ENCODE measurements at places on chromosomes 7 and 10.

DNA sequence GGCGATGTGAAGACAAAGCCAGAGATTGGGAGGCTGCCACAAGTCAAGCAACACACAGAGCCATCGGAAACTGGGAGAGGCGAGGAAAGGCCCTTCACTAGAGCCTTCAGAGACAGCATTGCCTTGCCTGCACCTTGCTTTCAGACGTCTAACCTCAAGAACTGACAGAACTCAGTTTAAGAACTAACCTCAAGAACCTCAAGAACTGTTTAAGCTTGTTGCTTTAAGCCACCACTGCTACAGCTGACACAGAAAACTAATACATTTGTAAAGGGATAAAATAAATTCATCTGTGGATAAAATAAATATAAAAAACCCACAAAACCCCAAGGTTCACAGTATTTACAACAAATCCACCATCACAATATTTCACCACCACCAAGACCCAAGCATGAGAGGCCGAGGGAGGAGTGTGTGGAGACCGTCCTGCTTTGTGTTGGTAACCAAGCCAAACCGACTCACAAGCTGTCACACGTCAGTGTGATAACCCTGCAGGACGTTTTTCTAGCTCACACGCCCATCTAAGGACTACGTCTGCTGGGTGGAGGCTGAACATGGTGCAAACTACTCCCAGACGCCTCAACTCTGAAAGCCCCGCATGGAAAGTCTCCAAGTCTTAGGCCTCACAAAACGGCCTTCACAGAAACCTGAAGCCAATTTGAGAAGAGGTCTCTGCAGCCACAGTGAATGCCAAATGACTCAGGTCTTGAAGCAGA lies 116.8 kb downstream of the ABLIM1 start:
- no peak for DNase-seq

- DNase-seq = no peak
Measured at GRCh38 chr10:3893901-3894563, 109.0 kb upstream of the KLF6 start.

DNA sequence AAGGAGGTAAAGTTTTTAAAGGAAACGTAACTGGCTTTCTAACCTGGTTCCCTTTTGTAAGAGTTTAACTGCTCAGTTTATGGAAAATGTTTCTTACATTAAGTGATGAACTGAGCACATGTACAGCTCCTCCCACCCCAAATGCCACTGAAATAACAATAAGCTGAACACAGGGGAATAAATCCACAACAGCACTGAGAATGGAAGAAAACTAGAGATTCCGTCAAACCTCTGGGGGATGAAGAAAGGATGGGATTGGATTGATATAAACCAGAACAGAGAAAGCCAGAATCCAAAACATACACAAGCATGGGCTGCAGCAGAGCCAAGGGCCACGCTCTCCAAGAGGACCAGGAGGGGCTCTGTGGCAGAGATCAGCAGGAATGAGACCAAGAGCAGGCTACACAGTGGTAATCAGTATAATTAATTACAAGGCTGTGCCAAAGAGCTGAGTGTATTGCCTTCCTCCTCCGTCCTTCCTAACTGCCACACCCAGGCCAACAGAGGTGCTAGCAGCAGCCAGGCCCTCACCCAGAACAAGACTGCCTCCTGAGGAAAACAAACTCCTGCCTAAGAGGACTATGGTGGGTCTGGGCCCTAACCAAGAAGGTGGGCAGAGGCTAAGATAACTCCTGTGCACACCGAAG lies 73.9 kb downstream of the KIAA1549 start:
- no peak for DNase-seq

DNA sequence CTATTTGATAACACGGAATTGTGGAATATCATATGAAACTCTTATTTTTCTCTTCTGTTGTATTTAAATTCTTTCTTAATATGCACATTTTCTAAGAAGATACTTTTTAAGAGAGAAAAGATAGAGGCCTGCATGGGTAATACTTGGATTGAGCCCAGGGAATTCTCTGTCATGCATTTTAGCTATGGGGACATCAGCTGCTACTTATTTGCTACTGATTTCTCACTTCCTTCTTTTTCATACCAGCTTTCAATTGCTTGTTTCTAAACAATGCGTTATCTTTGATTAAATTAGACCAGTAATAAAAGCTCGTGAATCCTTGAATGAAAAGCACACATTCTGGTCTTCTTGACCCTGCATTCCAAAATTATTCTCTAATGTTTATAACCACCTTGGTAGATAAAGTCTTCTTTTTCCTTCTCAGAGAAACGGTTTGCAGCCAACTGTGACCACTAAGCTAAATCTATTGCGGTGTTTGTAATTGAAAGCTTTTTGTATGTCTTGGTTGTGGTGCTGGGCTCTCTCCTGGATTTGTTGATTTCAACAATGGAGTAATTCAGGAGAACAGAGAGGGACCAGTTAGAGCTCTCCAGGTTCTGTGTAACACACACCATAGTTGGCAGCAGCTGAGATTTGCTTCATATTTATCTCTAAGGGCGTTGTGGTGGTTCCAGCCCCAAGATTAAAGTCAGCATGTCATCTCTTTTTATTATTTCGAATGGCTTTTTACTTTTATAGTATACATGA lies 139.3 kb downstream of the PPP1R9A start:
- DNase-seq = no peak

DNA sequence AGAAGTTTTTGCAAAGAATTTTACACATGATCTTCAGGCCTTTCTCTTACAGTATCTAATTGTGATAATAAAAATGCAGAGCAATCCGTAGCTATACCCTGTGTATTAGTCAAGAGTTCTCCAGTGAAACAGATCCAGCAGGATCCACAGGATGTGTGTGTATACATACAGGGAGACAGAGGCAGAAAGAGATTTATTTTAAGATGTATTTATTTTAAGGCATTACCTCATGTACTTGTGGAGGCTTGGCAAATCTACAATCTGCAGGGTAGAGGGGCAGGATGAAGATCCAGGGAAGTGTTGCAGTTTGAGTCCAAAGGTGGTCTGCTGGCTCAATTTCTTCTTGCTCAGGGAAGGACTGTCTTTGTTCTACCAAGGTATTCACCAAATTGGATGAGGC lies 41.7 kb downstream of the ARHGAP12 start:
- no peak for DNase-seq

GRCh38 chr7:32191305-32191704 lies 121.1 kb upstream of the PDE1C start:
- no peak for DNase-seq

- DNase-seq = no peak
Measured at GRCh38 chr7:98178321-98178720, 32.9 kb upstream of the BHLHA15 start.

- peak; percentile 49 for DNase-seq
Measured at GRCh38 chr10:122461367-122461728, at the start of gene HTRA1. HTRA1 (plus strand) TSS chr10:122461553; CDS start chr10:122461653, 100 bp downstream.

DNA sequence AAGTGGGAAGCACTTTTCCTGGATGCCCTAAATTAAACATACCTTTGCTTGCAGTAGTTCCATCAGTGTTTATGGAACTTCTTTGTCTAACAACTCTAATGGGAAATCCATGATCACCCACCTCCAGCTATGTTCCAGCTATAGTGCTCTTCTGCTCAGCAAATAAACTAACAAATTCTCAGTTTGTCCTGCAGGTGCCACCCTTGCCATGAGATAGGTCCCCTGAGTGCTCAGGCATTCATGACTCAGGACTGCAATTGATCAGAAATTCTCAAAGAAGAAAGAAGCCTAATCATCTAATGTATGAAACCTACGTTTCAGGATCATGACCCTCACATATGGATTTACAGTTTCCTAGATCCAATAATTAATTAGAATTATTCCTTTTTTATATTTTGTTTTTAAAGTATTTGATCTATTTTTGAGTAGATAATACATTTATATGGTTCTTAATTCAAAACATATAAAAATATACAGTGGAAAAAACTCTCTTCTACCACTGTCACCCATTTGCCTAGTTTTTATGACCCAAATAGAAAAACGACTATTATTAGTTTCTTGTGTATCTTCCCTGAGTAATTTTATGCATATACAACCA lies 48.7 kb upstream of the DYNC1I1 start:
- no peak for DNase-seq

DNA sequence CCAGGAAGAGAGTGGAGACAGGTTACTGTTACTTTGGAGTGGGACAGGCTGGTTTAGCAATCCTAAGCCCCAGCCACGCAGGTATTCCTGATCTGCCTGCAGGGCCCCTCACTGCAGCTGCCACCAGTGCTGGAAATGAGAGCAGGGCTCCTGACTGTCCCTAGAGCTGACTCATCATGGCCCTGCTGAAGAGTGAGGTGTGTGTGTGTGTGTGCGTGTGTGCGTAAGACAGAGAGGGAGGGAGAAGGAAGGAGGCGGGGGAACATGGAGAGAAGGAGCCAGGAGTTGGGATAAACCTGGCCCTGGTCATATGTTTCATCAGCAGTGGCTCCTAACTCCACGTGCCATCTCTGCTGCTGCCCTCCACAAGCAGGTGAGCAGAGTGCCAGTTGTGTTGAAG lies 3.6 kb downstream of the FOXI2 start:
- no peak for DNase-seq

DNA sequence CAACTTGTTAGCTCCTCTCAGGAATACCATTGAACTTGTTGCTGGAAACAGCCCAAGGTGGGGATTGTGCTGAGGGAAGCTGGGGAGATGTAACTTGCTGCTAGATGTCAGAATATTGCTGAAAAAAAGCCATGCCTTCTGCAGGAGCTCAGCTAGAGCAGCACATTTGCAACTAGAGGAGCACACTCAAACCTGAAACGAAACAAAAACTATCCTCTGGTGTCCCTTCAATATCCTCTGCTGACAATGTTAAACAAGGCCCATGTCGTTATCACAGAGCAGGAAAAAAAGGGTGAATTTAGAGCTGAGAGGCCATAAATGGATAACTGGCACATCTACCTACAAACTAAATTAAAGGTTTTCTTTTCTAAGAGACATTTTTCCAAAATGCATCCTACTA lies 53.7 kb upstream of the MACC1 start:
- no peak for DNase-seq

GRCh38 chr7:23369100-23369499 lies 70.0 kb downstream of the MALSU1 start:
- DNase-seq = no peak

DNA sequence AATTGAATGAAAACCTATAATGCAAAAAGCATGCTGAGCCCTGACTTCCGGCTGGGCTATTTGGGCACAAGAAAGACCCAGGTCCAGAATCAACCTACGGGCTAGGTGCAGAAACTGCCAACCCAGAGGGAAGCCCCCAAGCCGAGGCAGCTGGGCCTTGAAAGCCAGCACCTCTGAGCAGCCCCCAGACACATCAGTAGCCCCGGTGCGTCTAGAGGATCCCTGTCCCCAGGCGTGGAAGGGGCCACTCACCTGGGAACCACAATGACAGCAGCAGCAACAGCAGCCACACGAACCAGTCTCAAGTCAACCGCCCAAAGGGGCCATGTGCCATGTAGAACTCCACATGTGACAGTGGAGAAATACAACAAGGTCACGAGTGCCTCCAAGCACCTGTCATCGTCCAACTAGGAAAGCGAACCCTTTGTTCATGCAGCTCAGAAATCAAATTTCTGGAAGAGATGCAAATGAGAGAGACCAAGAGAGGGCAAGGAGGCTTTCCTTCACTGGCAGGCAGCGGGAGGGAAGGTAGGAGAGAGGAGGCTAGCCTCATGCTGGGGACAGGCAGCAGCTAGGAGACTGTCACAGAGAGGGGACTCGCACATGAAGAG lies 57.5 kb upstream of the CHST15 start:
- DNase-seq = no peak

GRCh38 chr10:61187601-61188000 lies 243.6 kb upstream of the RHOBTB1 start:
- DNase-seq = no peak

- DNase-seq = peak; percentile 6
Measured at GRCh38 chr10:70779088-70779487, 6.1 kb downstream of the TBATA start.

- no peak for DNase-seq
Measured at GRCh38 chr7:48742079-48742798, 182.1 kb upstream of the CDC14C start.

- no peak for DNase-seq
Measured at GRCh38 chr7:49839863-49840645, 66.6 kb downstream of the VWC2 start.

GRCh38 chr7:33766405-33766804 lies 138.9 kb upstream of the BMPER start:
- no peak for DNase-seq

DNA sequence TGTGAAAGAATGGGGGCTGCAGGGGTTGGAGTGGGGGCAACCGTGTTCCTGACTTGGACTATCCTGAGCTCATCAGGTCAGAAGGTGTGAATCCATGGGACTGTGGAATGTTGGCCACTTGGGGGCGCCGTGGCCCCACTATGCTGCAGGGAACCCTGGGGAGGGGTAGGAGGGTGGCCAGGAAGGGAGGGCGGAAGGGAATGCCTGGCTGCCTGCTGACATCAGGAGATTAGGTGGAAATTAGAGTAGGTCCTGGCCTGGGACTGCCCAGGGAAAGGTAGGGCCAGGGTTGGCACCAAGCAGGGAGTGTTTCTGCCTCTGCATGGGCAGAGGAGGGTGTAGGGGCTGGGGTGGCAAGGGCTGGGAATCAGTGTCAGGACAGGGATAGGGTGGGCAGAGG lies 65.8 kb upstream of the PRSS58 start:
- DNase-seq = no peak

DNA sequence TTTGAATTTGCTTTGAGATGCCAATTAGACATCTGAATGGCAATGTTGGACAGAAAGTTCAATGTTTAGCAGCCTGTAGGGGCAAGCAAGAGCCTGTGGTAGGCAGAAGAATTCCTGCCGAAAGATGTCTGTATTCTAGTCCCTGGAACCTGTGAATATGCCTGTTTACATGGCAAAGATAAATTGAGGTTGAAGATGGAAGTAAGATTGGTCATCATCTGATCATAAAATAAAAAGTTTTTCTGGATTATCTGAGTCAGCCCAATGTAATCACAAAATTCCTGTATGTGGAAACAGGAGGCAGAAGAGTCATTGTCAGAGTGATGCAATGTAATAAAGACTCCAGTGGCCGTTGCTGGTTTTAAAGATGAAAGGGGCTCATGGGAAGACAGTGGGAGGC lies 430.5 kb downstream of the MDFIC start:
- no peak for DNase-seq

- no peak for DNase-seq
Measured at GRCh38 chr10:11604865-11605650, 6.4 kb downstream of the USP6NL start.

GRCh38 chr7:80542398-80542797 lies 30.5 kb upstream of the GNAT3 start:
- no peak for DNase-seq

Measured in breast epithelium (tissue), 4 donors.